Hematopoietic multipotent progenitor cell treated with erythropoietin and hydrocortisone succinate and interleukin-3 and kit ligand, for 6 days (in vitro differentiated cells): ENCODE measurements at places on chromosomes 3 and 15.

DNA sequence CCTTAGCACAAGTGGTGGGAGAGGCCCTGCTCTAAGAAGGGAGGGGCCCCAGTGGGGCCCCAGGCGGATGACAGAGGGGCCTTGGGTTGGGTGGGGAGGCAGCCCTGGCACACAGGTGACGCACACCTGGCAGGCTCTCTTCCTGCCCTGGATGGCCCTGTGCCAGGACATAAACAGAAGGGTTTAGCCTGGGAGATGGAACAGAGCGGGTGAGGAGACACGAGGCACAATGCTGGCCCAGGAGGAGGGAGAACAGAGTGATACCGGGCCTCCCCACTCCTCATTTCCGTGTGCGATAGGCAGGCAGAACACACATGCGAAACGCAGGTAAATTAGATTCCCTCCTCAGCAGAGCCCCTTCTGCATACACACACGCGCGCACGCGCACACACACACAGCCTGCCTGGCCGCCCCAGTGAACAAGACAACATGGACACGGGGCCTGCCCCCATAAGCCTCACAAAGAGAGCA, 39.8 kb downstream of the IDH2 start:
- no peak for DNase-seq

DNA sequence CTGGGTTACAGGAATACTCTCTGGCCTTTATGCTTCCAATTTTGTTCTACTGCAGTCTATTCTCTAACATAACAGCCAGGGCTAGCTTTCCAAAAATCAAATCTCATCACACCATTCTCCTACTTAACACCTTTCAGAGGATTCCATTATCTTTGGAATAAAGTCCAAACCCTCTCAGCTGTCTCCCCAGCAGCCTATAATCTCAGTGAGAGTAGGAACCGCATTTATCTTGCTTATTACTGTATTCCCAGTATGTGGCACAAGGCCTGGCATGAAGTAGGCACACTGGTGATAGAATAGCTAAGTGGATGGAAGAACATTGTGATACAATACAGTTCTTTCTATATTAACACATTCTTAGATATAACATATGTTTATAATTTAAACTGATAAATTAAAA, 49.0 kb upstream of the MYO5C start:
- no peak for DNase-seq

- no peak for DNase-seq
These were observed 28.7 kb downstream of the RPSA start for GRCh38 chr3:39435006-39435748.

DNA sequence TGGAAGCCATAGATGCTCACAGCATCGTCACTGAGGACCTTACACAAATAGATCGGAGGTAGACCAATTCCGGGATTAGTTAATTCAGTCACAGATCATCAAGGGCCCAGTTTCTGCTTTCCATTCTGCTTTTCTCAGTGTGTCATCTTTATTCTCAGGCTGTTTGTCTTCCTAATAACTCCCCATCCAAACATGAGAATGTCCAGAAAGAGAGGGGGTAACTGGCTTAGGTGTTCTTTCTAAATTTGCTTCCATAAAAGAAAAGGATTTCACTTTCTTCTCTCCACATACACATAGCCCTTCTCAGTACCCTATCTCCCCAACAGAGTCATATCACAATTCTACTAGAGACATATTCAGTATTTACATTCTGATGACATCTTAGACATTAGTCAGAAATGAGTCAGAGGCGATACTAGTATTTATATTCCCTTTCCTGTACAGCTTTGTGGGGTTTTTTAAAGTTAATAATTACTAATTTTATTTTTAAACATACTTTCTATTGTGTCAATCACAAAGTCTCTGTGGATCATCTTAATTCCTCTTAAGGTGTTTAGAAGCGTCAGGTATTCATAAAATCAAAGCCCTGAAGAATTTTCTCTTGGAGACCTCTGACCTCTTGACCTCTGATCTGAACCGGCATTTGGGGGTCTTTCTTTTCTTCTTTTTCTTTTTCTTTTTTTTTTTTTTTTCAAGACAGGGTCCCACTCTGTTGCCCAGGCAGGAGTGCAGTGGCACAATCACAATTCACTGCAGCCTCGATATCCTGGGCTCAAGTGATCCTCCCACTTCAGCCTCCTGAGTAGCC, 24.3 kb upstream of the IL12A start:
- DNase-seq, result no peak

DNA sequence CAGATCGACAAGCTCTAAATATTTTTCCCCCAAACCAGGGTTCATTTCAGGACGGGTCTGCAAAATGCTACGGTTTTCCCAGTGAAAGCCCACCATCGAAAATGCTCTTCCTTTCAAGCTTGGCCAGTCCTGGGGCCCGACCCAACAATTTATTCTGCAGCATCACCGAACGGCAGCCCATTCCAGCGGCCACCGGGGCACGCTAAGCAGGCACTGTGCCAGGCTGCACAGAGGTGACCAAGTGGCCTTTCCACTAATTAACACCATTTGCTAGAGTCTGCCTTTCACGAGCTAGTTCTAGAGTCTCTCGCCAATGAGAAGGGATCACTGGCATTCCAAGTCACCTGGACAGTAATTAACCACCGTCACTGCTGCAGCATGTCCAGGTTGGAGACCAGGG, 14.4 kb downstream of the RGMA start:
- DNase-seq, result no peak

DNA sequence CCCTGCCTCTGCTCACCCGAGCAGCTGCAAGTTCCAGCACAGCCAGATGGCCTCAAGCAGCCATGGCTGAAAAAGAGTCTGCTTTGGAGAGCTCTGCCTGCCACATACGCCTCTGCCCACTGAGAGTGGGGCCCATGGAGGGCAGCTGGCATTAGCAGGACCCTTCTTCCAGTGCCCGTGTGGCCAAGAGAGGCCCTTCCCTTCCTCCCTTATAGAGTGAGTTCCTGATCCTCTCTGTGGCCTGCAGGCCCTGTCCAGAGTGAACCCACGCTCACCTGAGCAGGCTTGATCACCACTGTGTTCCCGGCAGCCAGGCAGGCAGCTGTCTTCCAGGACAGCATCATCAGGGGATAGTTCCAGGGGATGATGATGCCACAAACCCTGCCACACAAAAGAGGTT, 41.4 kb upstream of the SLC41A3 start:
- DNase-seq, result no peak

GRCh38 chr3:51686512-51687215, 15.6 kb downstream of the TEX264 start:
- peak; percentile 97 for DNase-seq

GRCh38 chr3:111810909-111811308, 48.2 kb upstream of the PHLDB2 start:
- DNase-seq, result no peak

- DNase-seq, result peak; percentile 44
These were observed 32.9 kb downstream of the DAPK2 start for GRCh38 chr15:64013179-64014062.

DNA sequence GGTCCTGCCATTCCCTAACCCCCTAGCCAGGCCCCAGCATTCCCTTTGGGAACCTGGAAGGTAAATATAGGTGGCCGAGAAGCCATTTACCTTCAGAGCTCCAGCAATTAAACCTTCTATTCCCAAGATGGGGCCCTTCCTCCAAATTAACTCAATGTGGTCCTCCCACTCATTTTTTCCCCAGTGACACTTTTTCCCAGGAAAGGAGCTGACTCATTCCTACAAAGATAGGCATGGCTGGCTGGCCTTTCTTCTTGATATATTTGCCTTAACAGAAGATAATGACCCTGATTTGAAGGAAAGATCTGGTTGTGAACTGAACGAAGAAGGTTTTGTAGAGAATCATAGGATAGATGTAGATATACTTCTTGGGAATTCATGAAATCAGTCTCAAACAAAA, 279.0 kb upstream of the VEPH1 start:
- no peak for DNase-seq

GRCh38 chr3:13574798-13575451, 26.0 kb downstream of the FBLN2 start:
- peak; percentile 94 for DNase-seq

DNA sequence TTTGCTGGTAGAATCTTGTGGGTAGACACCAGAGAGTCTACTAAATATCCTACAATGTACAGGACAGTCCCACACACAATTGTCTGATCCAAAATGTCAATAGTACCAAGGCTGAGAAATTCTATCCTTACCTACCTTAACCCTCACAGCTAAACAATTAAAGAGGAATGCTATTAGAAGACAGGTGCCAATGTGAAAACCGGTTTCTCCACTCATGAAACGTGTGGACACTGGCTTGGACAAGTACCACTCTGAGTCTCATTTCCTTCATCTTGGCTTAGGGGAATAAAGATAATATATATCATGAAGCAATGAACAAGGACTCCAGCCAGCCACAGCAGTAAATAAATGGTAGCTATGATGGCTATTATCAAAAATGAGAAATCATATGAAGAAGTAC, 90.2 kb downstream of the RFTN1 start:
- no peak for DNase-seq

DNA sequence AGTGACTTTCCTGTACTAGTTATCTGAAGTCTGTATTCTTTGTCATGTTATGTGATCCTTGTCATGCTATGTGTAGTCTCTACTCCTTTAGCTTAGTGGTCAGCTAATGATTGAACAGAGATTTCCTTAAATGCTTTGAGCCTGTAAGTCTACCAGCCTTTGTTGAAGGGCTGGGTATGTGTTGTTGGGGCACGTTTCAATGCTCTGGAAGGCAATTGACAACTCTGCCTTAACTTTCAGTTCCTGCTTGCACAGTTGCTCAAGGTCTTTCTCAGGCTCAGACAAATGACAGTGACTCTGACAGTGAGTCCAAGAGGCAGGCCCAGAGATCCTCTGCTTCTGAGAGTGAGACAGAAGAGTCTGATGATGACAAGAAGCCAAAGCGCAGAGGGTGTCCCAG, 89.3 kb downstream of the CHD2 start:
- DNase-seq, result no peak

DNA sequence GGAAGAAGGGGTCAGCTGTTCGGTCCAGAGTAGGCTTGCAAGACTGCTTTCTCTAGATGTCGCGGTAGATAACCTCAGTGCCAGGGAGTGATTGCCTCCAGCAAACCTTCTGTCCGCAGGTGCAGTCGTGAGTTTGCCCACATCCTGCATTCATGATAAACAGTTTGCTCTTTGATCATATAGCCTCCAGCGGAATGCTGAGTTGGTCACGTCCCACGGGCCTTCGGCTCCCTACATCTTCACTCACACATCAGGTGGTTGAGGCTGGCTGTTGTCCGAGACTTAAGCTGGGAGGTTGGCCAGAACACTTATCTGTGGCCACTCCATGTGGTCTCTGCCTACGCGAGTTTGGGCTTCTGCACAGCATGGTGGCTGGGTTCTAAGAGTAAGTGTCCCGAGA, 62.1 kb upstream of the NR2C2 start:
- no peak for DNase-seq

- DNase-seq, result peak; percentile 93
These were observed 24.6 kb upstream of the DMXL2 start for GRCh38 chr15:51647128-51647562.

DNA sequence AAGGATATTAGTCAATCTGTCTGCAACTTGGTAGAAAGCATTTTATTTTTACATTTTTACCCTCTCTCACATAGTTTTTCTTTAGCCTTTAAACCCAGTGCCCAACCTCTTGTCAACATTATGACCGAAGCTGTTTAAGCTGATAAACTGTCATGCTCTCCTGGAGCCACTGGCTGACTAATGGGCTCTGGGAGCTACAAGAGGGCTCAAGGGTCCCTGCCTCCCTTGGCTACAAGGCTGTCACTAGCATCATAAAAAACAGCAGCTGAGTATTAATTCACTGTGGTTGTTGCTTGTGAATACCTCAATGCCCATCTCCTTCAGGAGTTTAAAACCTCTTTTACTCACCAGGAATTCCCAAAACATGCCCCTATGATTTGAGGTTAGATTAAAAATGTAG, 237.9 kb downstream of the ZMAT3 start:
- DNase-seq, result no peak

- DNase-seq, result no peak
These were observed 104.3 kb downstream of the MCTP2 start for GRCh38 chr15:94335616-94336015.

GRCh38 chr3:124699686-124700396, 30.4 kb upstream of the UMPS start:
- DNase-seq, result no peak

GRCh38 chr3:42681361-42682038, 3.8 kb upstream of the KLHL40 start:
- DNase-seq, result no peak

- DNase-seq, result no peak
These were observed 588.8 kb downstream of the MAGI1 start for GRCh38 chr3:65449841-65450428.

GRCh38 chr3:154280161-154280560, 44.1 kb downstream of the DHX36 start:
- no peak for DNase-seq

DNA sequence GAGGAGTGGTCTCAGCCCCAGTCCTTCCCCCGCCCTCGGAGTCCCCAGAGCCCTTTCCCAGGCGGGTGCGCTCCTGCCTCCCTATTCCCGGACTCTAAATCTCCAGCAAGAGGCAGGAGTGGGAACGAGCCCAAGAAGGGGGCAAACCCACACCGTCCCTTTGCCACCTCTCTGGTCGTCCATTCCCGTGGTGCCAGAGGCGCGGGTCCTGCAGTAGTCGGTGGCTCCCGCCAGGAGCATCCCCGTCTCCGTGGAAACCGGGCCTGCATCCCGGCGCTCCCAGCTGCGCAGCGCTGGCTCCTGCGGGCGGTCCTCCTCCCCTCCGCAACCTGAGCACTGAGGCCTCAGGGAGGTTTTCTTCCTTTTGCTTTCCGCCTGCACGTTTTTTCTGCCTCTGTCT, 44.8 kb downstream of the LHFPL4 start:
- no peak for DNase-seq

DNA sequence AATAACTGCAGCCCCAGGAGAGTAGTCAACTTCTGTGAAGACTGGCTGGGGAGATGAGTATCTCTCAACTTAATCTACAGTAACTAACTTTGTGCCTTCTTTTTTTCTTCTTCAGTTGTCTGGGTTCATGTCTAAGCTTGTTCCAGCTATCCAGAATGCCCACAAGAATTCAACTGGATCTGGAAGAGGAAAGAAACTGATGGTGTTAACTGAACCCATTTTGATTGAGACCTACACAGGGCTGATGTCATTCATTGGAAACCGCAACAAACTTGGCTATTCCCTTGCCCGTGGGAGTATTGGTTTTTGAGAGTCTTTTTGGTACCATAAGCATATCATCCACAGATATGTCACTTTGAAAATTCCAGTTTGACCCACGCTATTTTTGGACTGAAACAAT, 148.7 kb downstream of the TPRG1 start:
- no peak for DNase-seq

- no peak for DNase-seq
These were observed 499.0 kb upstream of the ATP11B start for GRCh38 chr3:182294256-182294655.

- DNase-seq, result no peak
These were observed 256.6 kb downstream of the OCA2 start for GRCh38 chr15:27842526-27842925.

GRCh38 chr3:195897853-195898415, 10.4 kb downstream of the TNK2 start:
- DNase-seq, result no peak

DNA sequence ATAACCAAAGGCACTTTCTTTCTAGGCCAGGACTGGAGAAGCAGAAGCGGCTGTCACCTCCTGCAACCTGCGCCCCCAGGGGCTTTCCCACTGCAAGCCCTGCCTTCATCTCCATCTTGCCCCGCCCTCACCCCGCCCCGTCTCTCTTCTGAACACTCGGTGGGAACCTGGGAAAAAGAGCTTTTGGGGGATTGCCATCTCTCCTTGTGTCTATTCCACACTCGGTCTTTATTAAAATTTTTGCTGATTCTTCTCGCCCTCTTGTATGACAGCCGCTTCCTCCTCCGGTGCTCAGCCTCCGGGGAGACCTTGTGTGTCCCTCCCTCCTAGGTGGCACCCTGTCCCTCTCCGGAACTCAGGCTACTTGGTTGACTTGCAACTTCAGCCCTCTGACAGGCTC, 41.9 kb upstream of the SPESP1 start:
- DNase-seq, result peak; percentile 11
